HuH-7 (cell line): ENCODE measurements at places on chromosomes 5 and 9.

GRCh38 chr5:83341815-83342334 lies 129.7 kb upstream of the VCAN start:
- no peak for DNase-seq

- no peak for DNase-seq
Measured at GRCh38 chr5:158126442-158127405, 267.8 kb upstream of the CLINT1 start.

- DNase-seq, result no peak
Measured at GRCh38 chr9:23700359-23700758, 125.7 kb downstream of the ELAVL2 start.

DNA sequence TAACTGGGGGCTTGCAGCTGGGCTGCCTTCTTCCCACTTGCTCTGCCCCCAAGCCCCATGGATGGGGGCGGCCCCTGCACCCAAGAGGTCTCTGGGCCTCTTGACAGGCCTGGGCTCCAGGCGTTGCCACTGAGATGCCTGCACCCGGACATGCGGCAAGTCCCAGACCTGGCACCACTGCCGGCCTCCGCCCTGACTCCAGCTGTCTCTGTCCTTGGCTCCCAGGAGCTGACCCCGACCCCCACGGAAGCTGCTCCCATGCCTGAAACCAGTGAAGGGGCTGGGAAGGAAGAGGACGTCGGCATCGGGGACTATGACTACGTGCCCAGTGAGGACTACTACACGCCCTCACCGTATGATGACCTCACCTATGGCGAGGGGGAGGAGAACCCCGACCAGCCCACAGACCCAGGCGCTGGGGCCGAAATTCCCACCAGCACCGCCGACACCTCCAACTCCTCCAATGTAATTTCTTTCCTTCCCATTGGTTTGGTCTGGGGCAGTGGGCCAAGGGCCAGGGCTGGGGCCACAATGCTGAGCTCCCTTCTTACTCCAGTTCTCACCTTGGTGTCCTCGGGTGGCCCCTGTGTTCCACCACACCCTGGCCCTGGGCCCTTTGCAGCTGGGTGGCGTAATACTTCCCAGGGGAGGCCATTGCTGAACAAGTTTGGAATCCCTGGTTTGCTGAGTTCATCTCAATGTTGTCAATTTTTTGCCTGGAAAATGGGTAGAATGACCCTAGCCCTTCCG lies 88.6 kb downstream of the COL5A1 start:
- DNase-seq, result no peak

GRCh38 chr9:128657796-128658195 lies 1.1 kb upstream of the DYNC2I2 start:
- DNase-seq, result no peak

DNA sequence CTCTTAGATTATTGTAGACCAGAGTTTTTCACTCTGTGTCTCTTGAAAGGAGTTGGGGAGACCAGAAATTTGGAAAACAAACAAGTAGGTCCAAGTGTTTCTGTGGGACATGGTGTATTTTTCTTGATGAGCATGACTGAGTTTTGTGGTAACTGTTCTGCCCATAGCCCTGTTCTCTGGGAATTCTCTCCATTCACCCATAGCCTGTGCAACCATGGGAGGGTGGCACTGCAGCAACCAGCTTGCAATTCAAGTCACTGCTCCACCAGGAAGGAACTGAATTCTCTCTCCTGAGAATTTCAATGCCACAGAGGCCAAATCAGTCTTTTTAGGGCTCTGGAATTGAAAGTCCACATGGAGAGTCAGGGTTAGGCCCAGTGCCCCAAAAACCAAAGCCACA lies 475.3 kb upstream of the TRPC7 start:
- DNase-seq, result no peak

DNA sequence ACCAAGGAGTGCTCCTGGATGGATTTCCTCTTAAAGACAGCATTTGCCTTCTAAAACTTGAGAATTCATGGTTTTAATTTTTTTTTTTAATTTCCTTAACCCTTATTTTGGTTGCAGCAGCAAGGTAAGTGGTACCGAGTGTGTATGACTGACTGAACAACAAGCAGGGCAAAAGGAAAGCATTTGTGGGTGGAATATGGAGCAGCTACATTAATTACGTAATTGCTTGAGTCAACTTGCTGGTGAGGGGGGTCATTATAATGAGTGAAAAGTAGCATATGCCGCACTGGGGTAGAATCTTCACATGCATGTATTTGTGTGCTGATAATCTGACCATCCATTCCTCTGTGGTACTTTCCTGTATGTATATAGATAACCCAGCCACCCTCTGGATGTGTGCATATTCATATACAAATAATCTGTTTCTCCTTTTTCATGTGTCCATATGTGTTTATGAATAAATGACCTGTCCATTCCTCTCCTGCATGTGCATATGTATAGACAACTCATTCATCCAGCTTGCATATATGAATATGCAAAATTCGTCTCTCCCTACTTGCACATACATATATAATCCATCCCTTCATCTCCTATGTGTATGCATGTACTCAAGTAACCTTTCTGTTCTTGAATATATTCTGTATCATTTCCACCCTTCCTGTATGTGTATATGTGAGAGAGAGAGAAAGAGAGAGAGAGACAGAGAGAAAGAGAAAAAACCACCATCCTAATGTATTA lies 147.5 kb upstream of the RUSC2 start:
- no peak for DNase-seq

GRCh38 chr5:72203251-72203845 lies 96.1 kb downstream of the MAP1B start:
- no peak for DNase-seq

DNA sequence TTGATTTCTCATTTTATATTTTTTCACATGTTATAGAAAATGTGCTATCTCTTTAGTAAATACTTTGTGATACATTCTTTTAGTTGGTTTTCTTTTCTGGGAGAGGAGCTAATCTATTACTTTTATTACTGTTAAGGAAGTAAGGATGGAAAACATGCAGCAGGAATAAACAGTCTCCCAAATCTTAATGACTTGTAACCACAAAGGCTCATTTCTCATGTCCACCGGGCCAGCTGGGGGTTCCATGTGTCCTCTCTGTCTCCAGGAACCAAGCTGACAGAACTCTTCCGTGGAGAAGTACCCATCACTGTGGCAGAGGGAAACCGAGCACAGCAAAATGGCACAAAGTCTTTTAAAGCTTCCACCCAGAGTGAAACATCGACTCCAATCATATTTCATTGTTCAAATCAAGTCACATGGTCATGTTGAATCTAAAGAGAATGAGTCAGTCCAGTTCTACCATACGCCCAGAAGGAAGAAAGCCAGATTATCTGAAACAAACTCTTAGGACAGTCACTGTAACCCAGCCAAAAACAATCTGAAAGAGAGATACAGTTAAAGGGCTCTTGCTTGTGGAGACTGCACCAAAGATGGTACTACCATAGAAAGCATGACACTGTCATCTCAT lies 97.1 kb upstream of the CDH6 start:
- DNase-seq, result no peak

GRCh38 chr9:136090768-136091581 lies 4.1 kb downstream of the NACC2 start:
- DNase-seq, result no peak

GRCh38 chr9:69149321-69149807 lies 24.7 kb upstream of the TJP2 start:
- no peak for DNase-seq

DNA sequence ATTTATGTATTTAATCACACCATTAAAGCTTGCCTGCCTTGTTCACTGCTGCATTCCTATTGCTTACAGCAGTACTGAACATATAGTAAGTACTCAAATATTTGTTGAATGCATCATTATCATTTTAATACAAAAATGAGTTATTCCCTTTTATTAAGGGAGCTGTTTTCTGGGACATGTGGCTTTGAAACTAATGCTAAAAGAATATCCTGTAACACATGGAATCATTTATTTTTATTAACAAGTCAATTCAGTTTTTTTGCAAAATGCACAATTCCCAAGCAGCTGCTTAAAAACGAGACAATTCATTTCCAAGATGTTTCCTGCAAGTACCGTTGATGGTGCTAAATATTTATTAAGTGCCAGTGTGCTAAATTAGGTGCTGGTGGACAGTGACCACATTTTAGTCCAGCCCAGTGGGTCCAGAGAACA lies 148.3 kb upstream of the NR3C1 start:
- no peak for DNase-seq

DNA sequence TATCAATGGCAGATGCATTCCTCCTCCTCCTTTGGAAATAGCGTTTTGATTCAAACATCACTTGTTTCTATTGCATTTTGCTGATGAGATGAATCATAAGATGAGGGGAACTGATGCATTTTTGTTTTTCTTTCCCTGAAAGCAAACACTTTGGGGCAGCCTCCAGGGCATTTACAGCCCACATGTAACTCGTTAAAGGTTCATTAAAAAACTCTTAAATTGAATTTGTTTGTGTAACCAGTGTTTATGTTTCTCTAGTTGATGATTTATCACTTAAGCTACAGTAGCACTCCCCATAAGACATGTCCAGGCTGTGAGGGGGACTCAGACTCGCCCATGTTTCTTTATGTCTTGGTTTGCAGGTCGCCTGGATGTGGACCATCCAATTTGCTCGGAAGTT lies 246.1 kb upstream of the ANKH start:
- DNase-seq, result no peak

DNA sequence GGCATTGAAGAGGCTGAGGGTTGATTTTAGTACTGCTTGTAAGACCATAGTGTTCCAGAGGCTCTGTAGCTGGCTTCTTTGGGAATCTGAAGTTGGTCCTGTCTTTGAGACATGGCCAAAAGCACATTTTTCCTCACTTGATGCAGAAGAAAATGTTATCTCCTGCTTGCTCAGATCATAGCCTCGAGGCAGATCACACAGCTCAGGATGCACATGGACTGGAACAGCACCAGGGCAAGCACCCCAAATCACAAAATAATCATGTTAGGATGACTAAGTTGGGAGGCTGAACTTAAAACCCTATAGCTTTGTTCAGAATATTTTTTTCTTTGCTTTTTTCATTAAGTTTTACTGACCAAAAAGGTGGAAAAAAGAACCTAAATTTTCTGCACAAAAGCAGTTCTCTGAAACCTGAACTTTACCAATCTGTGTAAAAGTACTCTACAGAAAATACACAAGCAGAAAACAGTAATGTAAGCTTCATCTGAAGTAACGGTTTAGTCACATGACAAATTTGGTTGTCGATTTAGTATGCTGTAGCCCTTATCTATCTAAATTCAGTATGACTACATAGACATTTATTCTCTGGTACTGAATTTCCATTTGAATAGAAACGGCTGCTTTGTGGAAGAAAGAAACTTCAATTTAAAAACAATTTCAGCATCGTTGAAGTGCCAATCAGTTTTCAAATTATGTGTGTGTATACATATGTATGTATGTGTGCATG lies 3.4 kb downstream of the KLHL9 start:
- no peak for DNase-seq

DNA sequence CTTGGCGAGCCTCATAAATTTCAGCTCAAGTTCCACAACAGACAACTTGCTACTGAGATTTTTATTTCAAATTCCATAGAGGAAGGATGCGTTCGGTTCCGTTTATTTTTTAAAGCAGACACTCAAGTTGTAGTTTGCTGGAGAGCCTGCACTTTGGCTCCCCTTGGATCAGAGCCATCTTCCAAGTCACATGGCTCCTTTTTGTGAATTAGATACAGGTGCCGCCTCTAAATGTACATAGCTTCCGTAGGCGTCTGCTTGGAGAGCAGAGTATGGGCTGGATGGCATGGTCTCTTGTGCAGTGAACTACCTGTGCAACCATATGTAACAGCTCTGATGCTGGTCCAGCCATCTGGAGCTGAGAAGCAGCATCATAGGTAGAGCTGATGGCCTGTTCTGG lies 73.9 kb upstream of the WWC1 start:
- DNase-seq, result no peak

DNA sequence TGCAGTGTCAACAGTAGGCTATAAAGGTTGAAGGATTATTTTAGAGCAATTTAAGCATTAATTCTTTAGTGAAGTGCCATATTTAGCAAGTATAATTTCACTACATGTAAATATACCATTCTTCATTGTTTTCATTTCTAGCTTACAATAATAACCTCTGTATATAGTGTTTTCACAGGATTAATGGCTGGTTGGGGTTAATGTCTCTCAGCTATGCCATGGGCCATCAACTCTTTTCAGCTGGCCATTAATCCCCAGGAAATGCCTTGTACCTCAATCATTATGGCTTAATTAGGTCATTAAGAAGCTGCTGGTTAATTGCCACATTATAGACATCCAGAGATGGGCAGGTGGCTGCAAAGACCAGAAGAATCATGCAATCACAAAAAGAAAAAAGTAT lies 715.1 kb downstream of the MAT2B start:
- no peak for DNase-seq

DNA sequence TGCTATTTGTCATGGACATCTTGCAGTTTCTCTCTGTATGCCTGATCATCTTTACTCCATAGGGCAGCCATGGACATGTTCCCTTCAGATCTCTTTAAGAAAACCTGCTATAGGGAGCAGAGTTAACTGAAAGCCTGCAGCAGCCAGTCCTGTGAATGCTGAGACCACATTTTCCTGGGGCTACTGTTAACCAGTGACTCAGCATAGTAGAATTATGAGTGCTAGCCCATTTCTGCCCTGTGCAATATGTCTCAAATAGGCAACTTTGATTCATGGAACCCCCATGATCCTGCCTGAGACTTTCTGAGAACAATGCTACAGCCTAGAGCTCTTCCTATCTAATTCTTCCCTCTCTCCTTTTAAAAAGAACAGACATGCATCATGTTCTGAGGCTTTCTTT lies 624.2 kb downstream of the CHSY3 start:
- DNase-seq, result no peak

DNA sequence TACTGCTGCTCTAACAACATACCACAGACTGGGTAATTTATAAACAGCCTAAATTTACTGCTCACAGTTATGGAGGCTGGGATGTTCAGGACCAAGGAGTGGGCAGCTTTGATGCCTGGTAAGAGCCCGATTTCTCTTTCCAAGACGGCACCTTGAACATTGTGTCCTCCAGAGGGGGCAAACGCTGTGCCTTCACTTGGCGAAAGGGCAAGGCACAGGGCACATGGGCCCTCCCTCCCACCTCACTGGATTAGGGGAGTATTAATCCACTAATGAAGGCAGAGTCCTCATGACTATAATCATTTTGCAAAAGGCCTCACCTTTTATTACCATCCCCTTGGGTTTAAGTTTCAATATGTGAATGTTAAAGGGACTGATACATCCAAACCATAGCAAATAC lies 397.7 kb downstream of the TMEM38B start:
- no peak for DNase-seq
